ENCODE measurements at places on chromosomes 11 and 22.
A peak's percentile ranks its signal among the peaks of the same experiment; 100 is the strongest.

- DNase-seq = no peak
Measured at GRCh38 chr11:96337541-96338431, 5.2 kb downstream of the MAML2 start.

DNA sequence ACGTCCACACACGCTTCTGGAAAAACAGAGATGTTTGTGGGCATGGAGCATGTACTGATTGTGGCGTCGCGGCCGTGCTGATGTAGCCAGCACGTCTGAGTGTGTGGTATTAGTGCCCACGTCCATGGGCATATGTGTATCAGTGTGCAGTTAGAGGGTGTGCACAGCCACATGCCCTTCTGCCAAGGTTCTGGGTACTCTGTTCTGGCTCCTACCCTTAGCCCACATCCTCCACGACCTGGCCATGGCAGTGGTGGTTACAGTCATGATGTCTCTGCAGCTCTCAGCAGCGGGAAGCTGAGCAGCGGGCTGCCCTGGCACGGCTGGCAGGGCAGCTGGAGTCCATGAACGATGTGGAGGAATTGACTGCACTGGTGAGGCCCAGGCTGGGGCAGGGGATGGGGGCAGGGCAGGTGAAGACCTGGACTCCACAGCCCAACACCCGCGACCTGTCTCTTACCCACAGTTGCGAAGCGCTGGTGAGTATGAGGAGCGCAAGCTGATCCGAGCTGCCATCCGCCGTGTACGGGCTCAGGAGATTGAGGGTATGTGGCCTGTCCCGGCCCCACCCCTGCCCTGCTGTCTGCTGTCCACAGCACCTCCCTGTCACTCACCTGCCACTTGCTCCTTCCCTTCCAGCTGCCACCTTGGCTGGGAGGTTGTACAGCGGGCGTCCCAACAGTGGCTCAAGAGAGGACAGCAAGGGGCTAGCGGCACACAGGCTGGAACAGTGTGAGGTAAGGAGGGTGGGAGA lies 7.3 kb downstream of the SMTN start:
- DNase-seq = peak; percentile 75

GRCh38 chr22:26484360-26484706 lies 656 bp downstream of the SRRD start:
- DNase-seq = no peak

DNA sequence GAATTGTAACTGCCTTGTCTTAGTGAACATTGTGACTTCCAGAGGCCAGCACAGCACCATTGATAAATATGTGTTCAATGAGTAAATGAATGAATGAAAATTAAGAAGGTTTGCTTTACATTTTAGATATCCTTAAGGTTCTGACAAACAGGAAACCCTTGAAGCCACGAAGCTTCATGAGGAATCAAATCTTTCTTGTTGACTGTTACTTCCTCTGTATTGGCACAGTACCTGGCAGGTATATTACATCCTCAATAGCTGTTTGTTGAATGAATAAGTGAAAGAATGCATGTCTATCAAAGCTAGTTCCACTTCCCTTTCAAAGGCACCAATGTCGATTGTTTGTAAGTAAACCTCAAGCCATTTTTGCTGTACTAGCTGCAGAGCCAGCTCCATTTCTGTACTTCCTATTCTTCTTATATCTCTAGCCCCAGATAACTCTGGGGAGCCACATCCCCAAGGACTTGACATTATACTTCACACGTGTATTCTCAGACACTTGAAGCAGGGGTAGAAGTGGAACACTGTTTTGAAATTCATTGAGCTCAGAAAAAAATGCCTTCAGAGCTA lies 140.3 kb upstream of the RAG2 start:
- DNase-seq = no peak

GRCh38 chr11:61820174-61820573 lies 3.4 kb upstream of the FADS1 start:
- DNase-seq = no peak

- DNase-seq = no peak
Measured at GRCh38 chr22:23903328-23903971, 9.3 kb downstream of the MIF start.

GRCh38 chr11:47997063-47998053 lies 17.0 kb downstream of the PTPRJ start:
- DNase-seq = no peak

- DNase-seq = no peak
Measured at GRCh38 chr11:28077521-28077920, 30.4 kb downstream of the KIF18A start.

DNA sequence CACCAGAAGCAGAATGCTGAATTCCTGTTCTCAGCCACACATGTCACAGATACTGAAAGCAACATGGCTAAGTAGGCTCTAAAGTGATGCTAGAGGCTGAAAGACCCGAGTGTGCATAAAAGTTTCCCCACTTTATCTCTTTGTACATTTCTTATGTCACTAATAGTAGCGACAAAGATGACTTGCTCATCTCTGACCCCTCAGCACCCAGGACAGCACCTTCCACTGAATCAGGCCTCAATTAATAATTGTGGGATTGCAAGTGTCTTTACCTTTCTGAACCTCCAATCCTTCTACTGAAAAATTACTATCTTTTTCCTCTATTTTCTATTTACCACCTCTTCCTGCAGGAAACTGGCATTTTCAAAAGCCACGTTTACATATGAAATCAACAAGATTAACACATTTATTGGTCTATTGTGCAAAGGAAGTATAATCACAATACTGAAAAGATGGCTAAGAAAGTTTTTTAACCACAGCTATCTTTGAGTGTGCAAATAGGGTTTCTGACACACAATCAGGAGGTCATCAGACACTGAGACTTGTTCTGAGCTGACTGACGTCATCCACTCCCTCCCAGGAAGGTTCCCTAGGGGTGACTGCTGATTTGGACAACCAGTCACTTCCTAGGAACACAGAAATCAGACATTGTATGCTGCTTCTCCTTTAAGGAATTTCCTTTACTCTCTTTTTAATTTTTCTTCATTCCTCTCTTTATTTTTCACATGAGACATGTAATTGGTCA lies 213.9 kb upstream of the ISX start:
- DNase-seq = no peak

- no peak for DNase-seq
Measured at GRCh38 chr11:8201644-8202365, 33.0 kb upstream of the RIC3 start.

GRCh38 chr11:7449841-7450214 lies 35.5 kb upstream of the OLFML1 start:
- no peak for DNase-seq

- DNase-seq = no peak
Measured at GRCh38 chr11:67539550-67539949, 16.3 kb upstream of the CABP2 start.

DNA sequence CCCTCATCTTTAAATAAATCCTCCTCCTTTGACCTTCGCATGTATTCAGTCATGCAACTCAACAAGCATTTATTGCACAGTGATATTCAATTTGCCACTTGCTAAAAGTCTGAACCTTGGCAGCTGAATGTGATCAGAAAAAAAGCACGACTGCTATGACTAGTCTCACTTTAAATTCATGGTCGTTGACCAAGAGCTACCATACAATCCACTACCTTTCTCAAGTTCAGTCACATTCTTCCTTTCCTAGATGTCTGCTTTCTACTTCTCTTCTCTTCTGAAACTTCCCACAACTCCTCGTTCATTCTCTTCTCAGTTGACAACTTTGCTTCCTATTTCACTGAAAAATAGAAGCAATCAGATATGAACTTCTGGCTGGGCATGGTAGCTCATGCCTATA lies 2.0 kb upstream of the SAA1 start:
- DNase-seq = no peak

DNA sequence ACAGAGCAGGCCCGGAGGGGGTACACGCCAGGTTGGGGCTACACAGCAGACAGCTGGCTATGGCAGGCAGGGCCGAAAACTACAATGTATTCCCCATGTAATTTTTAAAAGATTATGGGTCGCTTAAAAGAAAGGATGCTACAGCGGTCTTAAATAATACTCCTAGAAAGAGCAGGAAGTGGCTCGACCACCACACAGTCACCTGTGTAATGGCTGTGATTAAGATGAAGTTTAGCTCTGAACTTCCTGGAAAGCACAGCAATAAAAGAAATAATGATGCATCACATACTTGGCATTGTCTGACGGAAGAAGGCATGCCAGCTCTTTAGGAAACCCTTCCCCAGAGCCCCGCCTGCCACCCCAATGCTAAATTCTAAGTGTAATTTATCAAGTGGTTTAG lies 32.6 kb downstream of the WNT11 start:
- no peak for DNase-seq

GRCh38 chr22:33240888-33241475 lies 182.8 kb upstream of the SYN3 start:
- no peak for DNase-seq

DNA sequence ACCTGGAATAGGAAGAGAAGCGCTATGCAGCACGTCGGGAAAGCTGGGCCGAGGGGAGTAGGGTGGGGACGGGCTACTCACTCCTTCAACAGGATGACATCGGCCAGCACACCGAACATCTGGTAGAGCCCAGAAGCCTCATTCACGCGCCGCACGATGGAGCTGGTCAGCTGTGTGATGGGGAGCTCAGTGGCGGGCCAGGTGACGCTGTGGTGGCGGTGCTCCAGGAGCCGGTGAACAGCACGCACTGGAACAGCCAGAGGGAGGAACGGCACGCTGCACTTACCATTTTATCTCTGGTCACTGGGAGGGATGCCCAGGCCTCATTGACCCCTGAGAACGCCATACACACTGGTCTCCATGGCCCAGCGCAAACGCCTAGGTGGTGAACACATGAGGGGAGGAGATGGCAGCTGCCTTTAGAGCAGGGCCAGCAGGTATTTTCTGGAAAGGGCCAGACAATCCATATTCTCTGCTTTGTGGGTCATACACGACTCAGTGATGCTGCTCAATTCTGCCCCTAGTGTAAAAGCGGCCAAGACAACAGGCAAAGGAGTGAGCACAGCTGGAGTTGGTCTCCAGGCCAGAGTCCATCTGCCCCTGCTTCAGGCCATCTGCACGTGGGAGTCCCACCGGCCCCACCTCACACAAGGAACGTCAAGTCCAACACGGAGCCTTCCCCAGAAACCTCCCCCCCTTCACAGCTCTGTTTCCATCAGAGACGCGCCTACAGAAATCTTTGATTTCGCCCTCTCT lies 8.8 kb downstream of the FOXRED2 start:
- no peak for DNase-seq

DNA sequence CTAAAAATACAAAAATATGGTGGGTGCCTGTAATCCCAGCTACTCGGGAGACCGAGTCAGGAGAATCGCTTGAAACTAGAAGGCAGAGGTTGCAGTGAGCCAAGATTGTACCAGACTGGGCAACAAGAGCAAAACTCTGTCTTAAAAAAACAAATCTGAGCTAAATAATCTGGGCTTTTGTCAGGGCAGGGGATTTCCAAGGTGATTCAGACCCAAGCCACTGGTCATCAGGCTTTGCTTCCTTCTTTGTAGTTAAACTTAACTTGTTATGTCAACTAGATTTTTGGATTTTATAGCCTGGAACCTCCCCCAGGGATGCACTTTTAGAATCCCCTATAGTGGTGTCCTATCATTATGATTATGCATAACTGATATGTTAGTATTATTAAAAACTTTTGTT lies 27.0 kb upstream of the SLC22A8 start:
- no peak for DNase-seq

DNA sequence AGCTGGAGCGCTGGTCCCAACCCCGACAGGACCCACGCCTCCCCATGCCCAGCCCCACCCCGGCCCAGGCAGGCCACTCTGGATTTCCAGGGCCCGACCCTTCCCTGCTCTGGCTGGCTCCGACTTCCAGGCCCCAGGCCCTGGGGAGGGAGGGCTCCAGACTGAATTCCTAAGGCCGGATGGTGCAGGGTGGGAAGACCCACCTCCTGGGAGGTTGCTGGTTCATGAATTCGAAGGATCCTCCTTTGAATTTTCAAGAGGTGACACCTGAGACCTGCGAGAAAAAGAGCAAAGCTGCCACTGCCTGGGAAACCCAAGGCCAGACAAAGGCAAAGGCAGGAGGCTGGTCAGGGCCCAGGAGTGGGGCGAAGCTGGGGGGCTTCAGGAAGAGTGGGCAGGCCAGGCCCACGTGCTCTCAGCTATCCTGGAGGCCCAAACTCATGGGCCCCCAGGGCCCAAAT lies 47.0 kb upstream of the LINC01488 start:
- no peak for DNase-seq

- DNase-seq = no peak
Measured at GRCh38 chr11:110293389-110293788, 3.0 kb downstream of the RDX start.

- no peak for DNase-seq
Measured at GRCh38 chr11:104337273-104337672, 173.3 kb upstream of the PDGFD start.

- no peak for DNase-seq
Measured at GRCh38 chr22:50169774-50170341, 673 bp upstream of the PANX2 start.
